ENCODE measurements at places on chromosomes 1 and 21.

DNA sequence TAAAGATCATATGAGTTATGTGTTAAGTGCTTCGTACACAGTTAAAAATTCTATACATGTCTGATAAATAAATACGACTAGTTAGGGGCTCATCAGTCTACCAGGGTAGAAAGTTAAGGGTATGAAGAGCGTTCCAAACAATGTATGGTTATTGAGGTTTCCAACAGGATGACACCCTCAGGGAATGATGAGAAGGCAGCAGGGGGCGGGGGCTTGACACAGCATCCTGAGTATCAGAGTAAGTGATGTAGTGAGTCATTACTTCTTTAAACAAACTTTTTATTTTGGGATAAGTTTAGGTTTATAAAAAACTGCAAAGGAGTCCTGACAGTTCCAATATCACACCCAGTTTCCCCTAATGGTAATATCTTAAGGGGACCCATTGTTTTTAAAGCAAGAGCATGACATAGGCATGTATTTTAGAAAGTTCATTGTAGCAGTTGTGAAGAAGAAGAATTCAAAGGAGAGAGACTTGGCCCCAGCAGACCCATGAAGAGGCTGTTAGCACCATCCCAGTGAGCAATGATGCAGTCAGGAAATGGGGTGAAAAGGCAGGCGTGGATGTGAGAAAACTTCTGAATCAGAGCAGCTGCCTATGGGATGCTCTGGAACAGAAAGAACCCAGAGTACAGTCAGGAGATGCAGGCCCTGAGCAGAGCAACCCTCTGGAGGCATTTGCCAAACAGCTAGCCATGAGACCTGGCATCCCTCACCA lies 15.0 kb upstream of the PSMB2 start:
- no peak for DNase-seq

DNA sequence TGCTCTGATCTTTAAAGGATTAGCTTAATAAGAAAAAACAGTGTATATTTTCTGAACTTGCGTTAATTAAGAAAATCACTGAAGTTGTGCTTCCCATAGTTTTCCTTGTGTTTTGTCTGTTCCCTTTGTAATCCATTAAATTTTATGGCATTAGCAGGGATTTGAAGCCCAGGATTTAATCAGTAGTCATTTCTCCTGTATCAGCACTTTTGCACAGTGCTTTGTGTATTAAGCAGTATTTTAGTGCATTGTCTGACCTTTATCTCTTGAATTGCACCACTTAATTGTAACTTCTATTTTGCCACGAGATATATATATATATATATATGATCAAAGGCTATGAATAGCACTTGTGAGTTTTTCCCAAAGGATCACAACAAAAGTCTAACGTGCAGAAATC lies 133.7 kb downstream of the S1PR1 start:
- no peak for DNase-seq

DNA sequence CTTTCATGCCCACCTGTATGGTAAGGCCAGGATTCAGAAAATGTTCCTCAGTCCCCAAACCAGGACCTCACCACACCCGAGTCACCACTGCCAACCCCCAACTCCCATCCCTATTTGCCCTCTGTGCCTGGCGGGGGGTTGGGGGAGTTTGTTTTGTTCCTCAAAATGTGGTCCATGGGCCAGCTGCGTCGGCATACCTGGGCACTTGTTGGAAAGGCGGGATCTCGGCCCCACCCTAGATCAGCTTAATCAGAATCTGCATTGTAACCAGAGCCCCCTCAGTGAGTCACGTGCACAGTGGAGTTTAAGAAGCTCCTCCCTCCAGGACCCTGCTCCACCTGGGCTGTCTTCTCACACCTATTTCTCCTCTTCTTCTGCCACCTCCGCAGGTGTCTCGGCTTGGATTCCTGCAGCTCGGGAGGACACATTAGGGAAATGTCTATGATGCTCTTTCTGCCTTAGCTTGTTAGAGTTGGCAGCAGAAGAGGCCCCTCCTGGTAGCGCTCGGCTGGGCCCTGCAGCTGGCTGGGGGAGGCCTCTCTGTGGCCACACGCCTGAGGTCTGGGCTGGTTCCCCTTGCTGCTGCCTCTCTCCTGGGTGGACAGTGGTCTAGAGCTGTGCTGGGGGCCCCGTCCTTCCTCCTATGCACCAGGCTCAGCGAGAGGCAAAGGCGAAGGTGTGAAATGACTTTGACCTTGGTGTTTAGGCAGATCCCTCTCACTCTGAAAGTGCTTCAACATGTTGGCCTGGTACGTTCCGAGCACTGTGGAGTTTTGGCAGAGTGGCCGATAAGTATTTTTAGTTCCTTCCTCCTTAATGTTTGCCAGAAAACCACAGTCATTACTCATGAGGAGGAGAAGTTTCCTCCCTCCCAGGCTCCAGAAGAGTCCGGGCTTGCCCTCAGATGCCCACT lies 41.8 kb upstream of the CAMTA1 start:
- DNase-seq = no peak

- no peak for DNase-seq
Measured at GRCh38 chr1:27374362-27375086, at the start of gene FCN3. TSS of gene FCN3 (minus strand) at chr1:27374824. CDS start at chr1:27374818, 6 bp downstream.

- DNase-seq = no peak
Measured at GRCh38 chr1:16321176-16321867, 31.0 kb downstream of the FBXO42 start.

- no peak for DNase-seq
Measured at GRCh38 chr21:38858026-38858811, 52.5 kb downstream of the ETS2 start.

GRCh38 chr1:226491093-226491850 lies 57.3 kb upstream of the STUM start:
- DNase-seq = no peak

DNA sequence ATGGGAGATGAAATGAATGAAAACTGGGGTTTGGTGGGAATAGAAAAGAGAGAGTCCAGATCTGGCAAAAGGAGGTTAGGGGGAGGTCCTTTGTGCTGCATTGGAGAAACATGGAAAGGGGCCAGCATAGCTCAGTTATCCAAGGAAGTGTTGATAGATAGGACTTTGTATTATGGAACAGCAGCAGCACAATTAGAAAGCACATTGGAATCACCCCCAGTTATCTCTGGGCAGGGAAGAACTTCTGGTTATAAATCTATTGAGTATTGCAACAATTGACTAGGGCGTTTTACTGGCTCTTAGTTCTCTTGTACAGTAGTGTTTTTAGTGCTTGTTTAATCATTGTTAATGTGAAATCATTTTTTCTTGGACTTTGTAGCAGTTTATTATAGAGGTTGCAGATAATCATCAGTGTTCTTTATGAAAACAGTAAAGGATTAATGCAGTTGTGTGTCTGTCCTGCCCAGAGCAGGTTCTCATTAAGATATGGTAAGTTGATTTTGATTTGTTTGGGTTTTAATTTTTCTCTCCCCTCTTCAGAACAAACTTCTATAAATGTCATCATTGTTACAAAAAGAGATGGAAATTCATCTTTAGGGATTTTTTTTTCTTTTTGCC lies 76.6 kb downstream of the NR5A2 start:
- DNase-seq = no peak

GRCh38 chr1:212214325-212214724 lies 70.9 kb upstream of the PPP2R5A start:
- no peak for DNase-seq

DNA sequence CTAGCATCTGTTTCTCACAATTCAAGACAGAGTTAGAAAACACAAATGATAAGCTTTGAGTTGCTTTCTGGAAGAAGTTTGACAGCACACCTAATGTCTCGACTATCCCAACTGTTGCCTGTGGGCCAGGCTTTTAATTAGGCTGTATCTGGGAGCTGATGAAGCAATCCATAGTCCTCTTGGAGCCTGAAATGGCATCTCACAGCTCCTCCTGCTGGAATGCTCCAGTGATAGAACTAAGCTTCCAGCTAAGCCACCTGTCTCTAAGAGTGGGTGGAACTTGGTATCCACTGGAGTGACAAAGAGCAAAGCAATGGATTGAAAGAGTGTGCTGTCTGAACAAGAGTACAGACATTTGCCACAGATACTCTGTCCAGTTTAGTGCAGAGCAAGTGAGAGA lies 605.3 kb upstream of the NR5A2 start:
- no peak for DNase-seq

DNA sequence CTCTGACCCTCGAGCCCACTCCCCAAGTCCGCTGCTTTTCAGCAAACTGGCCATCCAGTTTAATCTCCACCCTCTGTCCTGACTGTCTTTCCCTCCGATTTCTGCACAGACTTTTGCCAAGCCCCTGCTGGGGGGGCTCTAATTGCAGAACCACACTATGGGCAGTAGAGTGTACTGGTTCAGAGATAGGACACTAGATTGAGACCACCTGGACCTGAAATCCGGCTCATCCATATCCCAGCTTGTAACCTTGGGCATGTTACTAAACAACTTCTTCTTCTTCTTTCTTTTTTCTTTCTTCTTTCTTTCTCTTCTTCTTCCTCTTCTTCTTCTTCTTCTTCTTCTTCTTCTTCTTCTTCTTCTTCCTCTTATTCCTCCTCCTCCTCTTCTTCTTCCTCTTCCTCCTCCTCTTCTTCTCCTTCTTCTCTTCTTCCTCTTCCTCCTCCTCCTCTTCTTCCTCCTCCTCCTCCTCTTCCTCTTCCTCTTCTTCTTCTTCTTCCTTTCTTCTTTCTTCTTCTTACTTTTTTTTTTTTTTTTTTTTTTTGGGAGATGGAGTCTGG lies 7.7 kb downstream of the LRRC71 start:
- no peak for DNase-seq

GRCh38 chr1:110084227-110085078 lies 14.0 kb upstream of the ALX3 start:
- no peak for DNase-seq

- no peak for DNase-seq
Measured at GRCh38 chr1:2589431-2590232, 3.1 kb downstream of the PRXL2B start.

GRCh38 chr1:214552174-214552608 lies 789 bp upstream of the PTPN14 start:
- no peak for DNase-seq

Measured in stimulated activated CD8-positive, alpha-beta memory T cell treated with anti-CD3 and anti-CD28 coated beads, Interleukin-15, amount 100 ng/mL, for 1 hour (primary cell).